Activated CD4-positive, alpha-beta T cell treated with anti-CD3 and anti-CD28 coated beads, Interleukin-2, amount 10 ng/mL, durations not matched to agents 7 days and 5 days (primary cell): ENCODE measurements at places on chromosomes 6 and 20.

GRCh38 chr6:91812596-91813274, 1225.9 kb upstream of the MAP3K7 start:
- DNase-seq, result no peak
- H3K27me3 ChIP-seq, result no peaks in the 10 kb centered on the region
- no peaks in the 10 kb centered on the region for H3K36me3 ChIP-seq
- H3K4me1 ChIP-seq, result no peaks in the 10 kb centered on the region

DNA sequence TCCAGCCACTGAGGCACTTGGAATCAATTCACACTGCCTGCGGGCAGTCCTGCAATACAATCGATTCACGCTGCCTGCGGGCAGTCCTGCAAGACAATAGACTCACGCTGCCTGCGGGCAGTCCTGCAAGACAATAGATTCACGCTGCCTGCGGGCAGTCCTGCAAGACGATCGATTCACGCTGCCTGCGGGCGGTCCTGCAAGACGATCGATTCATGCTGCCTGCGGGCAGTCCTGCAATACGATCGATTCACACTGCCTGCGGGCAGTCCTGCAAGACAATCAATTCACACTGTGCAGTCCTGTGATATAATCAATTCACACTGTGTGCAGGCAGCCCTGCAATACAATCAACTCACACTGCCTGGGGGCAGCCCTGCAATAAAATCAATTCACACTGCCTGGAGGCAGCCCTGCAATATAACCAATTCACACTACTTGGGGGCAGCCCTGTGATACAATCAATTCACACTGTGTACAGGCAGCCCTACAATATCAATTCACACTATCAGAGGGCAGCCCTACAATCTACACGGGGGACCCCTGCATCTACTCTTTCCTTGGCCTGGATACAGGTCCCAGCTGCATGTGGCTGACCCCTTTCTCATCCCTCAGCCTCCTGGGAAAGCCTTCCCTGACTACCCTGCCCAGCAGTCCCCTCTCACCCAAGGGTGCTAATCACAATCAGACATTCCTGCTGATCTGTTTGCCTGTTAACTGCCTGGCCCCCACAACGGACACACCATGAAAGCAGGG, 10.4 kb downstream of the TAF4 start:
- peak overlapping the region; percentile 5 for H3K27ac ChIP-seq
- no peak for DNase-seq
- H3K4me3 ChIP-seq, result no peak overlapping the region
- H3K36me3 ChIP-seq, result peaks cover 3% of the 10 kb centered on the region
- peaks cover 34% of the 10 kb centered on the region for H3K4me1 ChIP-seq

DNA sequence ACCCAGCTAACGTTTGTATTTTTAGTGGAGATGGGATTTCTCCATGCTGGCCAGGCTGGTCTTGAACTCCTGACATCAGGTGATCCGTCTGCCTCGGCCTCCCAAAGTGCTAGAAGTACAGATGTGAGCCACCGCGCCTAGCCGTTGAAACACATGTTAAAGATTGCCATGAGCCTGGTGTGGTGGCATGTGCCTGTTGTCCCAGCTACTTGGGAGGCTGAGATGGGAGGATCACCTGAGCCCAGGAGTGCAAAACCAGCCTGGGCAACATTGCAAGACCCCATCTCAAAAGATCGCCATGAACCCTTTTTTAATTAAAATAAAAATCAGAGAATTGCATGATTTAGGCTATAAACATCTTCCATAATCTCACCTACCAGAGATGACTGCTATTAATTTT, 2.7 kb downstream of the EFCAB8 start:
- no peak overlapping the region for H3K4me3 ChIP-seq
- H3K36me3 ChIP-seq, result peaks cover 6% of the 10 kb centered on the region
- no peak overlapping the region for H3K27ac ChIP-seq
- peaks cover 6% of the 10 kb centered on the region for H3K4me1 ChIP-seq
- H3K27me3 ChIP-seq, result no peaks in the 10 kb centered on the region

DNA sequence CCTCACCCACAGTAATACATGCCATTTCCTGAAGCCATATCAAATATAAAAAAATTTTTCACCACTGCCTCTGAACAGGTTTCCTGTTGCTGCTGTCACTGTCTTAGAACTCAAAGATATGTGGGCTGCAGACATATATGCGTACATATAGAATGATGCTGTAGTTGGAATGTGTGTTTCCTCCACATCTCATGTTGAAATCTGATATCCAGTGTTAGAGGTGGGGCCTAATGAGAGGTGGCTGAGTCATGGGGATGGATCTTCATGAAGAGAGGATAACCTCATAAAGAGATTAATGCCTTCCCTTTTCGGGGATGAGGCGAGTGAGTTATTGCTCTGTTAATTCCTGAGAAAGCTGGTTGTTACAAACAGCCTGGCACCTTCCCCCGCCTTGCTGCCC, 7.7 kb upstream of the SCP2D1 start:
- H3K4me1 ChIP-seq, result no peaks in the 10 kb centered on the region
- no peak overlapping the region for H3K4me3 ChIP-seq
- no peak overlapping the region for H3K27ac ChIP-seq
- no peak for DNase-seq
- no peaks in the 10 kb centered on the region for H3K36me3 ChIP-seq

DNA sequence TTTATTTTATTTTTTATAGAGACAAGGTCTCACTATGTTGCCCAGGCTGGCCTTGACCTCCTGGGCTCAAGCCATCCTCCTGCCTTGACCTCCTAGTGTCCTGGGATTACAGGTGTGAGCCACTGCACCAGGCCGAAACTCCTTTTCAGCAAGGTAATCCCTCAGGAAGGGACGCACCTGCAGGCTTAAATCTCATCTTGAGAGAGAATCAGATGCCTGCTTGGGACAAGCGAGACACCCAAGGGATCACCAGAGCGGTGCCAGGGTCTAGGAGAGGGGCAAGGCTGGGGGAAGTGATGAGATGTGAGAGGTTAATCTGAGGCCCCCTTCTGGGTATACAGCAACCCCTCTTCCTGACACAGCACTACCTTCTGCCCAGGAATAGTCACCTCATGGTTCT, 4.0 kb upstream of the ATP9A start:
- H3K27me3 ChIP-seq, result peaks cover 23% of the 10 kb centered on the region
- no peak overlapping the region for H3K4me3 ChIP-seq
- no peak for DNase-seq
- H3K27ac ChIP-seq, result no peak overlapping the region
- peaks cover 8% of the 10 kb centered on the region for H3K4me1 ChIP-seq

DNA sequence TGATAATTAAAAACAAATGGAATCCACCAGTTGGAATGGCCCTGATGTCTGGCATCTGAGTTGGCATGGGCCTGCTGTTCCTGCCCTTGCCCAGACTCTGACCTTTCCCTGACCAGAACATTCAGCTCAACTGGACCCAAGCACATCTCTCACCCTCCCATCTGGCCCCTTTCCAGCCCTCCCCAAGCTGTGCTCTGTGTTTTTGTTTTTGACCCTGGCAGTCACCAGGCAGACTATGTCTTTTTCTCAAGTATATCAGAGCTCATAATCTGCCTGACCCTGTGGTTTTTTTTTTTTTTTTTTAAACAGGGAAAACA, 117.6 kb downstream of the TRDN start:
- H3K4me3 ChIP-seq, result no peak overlapping the region
- no peak overlapping the region for H3K27ac ChIP-seq
- no peaks in the 10 kb centered on the region for H3K4me1 ChIP-seq
- DNase-seq, result no peak
